ENCODE measurements at places on chromosomes 6 and 20. TPM values are rescaled to one million over a fixed set of nuclear protein-coding genes. Genes with fewer than 3 reads are reported as not detected.

The ZBTB12 gene
- total RNA-seq, result 1.1 TPM

DNA sequence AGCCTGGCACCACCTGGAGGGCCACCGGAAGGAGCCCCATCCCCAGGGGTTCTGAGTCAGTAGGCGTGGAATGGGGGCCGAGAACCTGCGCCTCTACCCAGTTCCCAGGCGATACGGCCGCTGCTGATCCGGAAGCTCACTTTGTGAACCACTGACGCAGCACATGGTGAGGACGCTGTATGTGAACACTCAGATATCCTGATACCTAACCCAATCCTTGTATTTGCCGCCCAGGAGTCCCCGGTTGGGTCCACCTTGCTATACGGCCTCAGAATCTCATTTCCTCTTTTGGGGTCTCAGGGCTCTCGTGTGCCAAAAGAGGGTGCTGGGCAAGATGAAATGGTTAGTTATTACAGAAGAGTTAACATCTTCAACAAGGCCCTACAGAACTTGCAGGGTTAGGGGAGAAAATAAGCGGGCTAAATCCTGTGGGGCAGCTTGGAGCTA is 604 bp upstream of the RAB5IF start:
- peak overlapping the region; percentile 95 for H3K27ac ChIP-seq
- H3K4me1 ChIP-seq, result peaks cover 38% of the 10 kb centered on the region
- DNase-seq, result peak; percentile 71
- peaks cover 32% of the 10 kb centered on the region for H3K36me3 ChIP-seq

The GJA10 gene
- 3.5 TPM for total RNA-seq

DNA sequence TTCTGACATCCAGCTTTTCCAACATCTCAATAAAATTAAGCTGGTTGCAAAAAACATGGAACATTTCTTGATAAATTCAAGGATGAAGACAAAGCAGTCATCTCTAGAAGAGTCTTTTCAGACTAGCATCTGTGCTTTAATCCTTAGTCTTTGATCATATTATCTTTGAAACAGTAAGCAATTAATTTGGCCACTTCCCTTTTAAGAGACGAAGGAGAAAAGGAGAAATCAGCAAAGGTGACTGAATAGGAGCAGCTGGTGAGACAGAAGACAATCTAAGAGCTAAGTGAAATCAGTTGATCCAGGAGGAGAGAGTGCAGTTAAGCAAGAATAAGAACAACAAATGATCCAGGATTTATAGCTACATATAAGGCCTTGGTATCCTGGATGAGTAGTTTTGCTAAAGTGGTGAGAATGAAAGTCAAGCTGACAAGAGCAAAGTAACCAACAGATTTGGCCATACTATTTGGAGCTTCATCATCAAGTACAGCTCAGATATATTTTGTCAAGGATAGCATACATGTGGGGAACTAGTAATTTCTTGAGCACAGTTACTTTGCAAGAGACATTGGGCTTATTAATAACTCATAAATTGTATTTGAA is 215.5 kb downstream of the ADGB start:
- no peak overlapping the region for H3K4me3 ChIP-seq
- H3K27me3 ChIP-seq, result peaks cover 2% of the 10 kb centered on the region
- no peaks in the 10 kb centered on the region for H3K4me1 ChIP-seq
- no peaks in the 10 kb centered on the region for H3K36me3 ChIP-seq
- H3K27ac ChIP-seq, result no peak overlapping the region
- no peak for DNase-seq
